Body of pancreas (tissue), 4 donors: ENCODE measurements at places on chromosomes 4 and X. TPM values are rescaled to one million over a fixed set of nuclear protein-coding genes. Genes with fewer than 3 reads are reported as not detected.

FATE1 gene
- total RNA-seq: not detected

SSX1 gene
- total RNA-seq: not detected

AFM gene
- total RNA-seq: not detected

RAB40A gene
- total RNA-seq: 0.52 TPM

RPA4 gene
- 0.99 TPM for total RNA-seq

MAGEB6B gene
- not detected for total RNA-seq

NOA1 gene
- total RNA-seq: 27.7 TPM

- no peak for DNase-seq
Measured at GRCh38 chr4:37445023-37445422, 200.5 kb downstream of the NWD2 start.

DNA sequence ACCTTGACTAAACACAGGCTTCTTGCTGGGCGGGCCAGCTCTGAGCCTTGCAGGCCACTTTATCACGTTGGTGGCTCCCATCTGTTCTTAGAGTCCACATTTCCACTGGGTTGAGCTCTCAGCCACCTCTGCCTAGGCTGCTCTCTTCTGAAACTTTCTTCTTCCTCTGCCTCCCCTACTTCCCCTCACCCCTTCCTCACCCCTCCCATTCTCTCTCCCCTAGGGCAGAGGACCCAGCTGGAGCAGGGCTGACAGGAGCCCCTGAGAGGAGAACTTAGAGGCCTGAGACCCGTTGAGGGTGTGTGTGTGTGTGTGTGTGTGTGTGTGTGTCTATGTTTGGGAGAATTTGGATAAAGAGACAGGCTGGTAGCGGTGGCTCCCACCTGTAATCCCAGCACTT, 19.9 kb upstream of the TMSB4X start:
- no peak for DNase-seq

GRCh38 chr4:147578051-147578476, 39.1 kb upstream of the TMEM184C start:
- no peak for DNase-seq

DNA sequence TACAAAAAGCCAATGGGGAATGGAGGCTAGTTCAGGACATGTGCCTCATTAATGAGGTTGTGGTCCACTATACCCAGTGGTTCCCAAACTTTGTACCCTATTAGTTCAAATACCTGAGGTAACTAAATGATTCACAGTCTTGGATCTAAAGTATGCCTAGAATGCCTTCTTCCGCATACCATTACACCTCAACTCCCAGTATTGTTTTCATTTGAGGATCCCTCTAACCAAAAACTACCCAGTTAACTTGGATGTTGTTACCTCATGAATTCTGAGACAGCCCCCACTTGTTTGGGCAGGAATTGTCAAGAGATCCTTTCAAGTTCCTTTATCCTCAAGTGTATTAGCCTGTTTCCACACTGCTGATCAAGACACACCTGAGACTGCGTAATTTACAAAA, 439.2 kb downstream of the PCDH10 start:
- DNase-seq: no peak

GRCh38 chr4:56220261-56220660, 167.0 kb downstream of the AASDH start:
- DNase-seq: no peak

DNA sequence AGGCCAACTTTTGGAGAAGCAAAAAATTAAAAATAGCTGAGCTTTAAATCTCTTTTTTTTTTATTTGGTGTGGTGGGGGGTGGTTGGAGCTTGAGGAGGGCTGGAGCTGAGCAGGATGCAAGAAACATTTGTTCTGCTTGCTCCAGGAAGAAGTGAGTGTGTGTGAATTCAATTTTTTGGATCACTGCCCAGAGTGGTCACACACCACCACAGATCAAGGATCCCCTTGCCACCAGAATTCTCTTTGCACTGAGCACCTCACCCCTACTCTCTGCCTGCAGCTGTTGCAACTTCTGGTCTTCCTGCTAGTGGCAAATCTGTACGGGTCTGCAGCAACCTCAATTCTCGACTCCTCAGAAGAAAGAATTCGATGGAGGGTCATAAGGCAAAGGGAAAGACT, 19.9 kb upstream of the PLP1 start:
- no peak for DNase-seq

- no peak for DNase-seq
Measured at GRCh38 chrX:29643181-29643580, 572.2 kb upstream of the MAGEB2 start.

DNA sequence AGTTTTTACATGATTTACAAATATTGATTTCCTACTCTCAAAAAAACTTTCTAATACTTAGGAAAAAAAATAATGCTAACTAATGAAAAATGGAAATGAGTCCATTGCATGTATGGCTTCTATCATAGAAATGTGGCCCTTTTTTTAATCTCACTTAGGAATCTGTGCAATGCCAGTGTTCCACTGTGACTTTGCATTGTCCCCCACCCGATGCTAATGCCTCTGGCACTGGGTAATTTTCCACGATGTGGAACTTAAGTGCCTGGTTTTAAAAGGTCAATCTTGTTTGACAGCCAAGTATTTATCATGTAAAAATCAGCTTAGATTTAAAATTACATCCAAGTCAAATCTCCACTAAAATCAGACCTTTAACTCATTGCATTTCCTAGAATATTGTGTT, 53.1 kb downstream of the SPATA4 start:
- no peak for DNase-seq

- DNase-seq: no peak
Measured at GRCh38 chrX:23380581-23380980, 45.9 kb downstream of the PTCHD1 start.

GRCh38 chrX:110665223-110666002, 130.2 kb downstream of the CHRDL1 start:
- DNase-seq: peak; percentile 45

DNA sequence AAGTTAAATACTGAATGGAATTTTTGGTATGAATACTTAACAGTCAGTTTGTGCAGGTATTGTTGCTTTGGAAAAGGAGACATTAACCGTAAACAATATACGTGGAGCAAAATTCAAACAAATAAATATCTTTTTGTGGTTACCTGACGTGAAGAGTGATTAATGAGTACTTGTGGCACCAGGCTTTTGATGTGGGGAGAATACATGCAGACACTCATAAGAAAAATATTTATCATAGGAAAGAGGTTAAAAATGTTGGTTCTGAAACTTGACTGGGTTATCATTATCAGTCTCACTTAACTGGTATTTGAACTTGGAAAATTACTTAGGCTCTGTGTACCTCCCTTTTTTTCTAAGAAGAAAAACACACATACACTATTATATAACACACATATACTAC, 136.4 kb upstream of the NDST4 start:
- no peak for DNase-seq

DNA sequence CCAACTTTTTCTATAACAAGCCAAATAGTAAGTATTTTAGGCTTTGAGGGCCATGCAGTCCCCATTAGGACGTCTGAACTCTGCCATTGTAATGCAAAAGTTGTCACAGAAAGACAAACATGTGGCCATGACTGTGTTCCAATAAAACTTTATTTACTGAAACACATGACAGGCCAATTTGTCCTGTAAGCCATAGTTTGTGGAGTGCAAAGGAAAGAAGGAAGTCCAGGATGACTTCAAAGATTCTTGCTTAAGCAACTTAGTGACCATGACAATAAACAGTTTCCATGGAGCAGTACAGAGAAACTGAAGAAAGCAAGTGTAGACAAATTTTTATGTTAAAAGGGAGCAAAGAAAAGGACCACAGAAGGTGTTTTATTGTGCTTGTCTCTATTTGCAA, 35.0 kb upstream of the MYOZ2 start:
- no peak for DNase-seq

DNA sequence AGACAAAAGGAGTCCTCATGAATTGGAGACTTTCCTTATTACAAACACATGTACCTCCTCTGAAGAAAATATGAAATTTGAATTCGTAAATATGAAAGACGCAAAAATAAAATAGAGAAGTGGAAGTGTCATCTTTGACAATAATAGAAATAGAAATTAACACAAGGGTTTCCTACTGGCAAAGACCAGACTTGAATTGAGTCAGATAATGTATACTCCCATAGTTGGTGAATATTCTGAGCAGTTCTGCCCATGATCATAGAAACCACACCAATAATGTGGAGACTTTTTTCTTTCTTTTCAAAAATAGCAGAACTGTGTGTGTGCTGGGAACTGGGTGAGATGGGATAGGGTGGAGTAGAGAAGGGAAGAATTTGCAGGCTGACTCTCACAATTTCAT, 277.7 kb upstream of the TET2 start:
- DNase-seq: no peak

GRCh38 chr4:147928400-147928799, 196.5 kb downstream of the ARHGAP10 start:
- DNase-seq: no peak

- no peak for DNase-seq
Measured at GRCh38 chrX:147741776-147742175, 169.9 kb upstream of the FMR1 start.

DNA sequence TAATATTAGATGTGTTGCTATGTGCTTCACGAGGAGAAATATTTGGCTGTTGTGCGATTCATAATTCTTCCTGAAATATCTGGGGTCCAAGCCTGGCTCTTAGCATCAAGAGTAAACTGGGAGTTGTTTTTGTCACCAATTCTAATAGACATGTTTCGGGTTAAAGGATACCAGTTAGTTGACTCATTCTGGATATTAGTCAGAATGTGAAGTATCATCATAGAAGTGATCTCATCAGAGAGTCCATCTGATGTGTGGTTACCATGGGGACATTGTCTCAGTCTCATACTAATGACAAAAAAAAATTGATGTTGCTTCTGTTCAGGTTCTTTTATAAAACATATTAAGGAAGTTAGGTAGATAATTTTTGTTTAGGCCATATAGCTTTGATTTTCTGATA, 57.2 kb upstream of the MTMR1 start:
- no peak for DNase-seq

GRCh38 chr4:3634894-3635820, 102.9 kb upstream of the LRPAP1 start:
- no peak for DNase-seq

- DNase-seq: no peak
Measured at GRCh38 chr4:8394806-8395205, 45.7 kb downstream of the ACOX3 start.
